ENCODE measurements at places on chromosomes 6 and 20.
A peak's percentile ranks its signal among the peaks of the same experiment; 100 is the strongest.

DNA sequence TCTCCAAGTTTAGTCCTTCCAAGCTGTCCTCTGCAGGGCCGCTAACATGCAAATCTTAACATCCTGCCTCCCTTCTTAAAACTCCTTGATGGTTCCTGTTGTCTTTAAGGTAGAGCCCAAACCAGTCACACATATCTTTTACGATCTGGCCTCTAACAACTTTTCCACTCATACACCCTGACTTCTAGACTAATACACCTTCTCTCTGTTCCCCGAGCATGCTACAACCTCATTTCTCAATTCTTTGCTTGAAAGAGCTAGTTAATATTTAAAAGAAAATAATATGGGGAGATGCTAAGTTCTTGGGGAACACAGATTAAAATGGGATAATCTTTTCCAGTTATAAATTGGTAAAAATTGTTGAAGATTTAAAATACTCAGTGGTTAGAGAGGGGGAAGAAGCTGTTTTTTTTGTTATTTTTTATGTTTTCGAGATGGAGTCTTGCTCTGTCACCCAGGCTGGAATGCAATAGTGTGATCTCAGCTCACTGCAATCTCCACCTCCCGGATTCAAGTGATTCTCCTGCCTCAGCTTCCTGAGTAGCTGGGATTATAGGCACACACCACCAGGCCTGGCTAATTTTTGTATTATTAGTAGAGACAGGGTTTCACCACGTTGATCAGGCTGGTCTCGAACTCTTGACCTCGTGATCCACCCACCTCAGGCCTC is 250.7 kb downstream of the MAFB start:
- DNase-seq, result no peak

- DNase-seq, result peak; percentile 40
These were observed 64.9 kb upstream of the BHLHE23 start for GRCh38 chr20:63071541-63072181.

DNA sequence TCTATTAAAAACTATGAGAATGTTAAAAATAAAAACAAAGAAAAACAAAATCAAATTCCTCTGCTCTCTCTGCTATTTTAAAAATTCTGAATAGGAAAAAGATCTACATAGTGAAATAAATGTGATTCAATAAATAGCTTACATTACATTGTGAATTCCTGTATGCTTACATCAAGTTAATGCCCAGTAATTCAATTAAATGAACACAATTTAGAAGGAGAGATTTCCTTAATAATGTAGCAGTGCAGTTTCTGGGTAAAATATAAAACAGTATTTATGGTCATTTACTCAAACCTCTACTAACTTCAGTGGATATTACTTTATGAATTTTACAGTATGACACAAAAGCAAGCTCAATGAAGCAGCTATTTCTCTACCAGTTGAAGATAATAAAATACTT is 594.6 kb downstream of the EYS start:
- DNase-seq, result no peak

- no peak for DNase-seq
These were observed 35.9 kb upstream of the RAB23 start for GRCh38 chr6:57257911-57258541.

DNA sequence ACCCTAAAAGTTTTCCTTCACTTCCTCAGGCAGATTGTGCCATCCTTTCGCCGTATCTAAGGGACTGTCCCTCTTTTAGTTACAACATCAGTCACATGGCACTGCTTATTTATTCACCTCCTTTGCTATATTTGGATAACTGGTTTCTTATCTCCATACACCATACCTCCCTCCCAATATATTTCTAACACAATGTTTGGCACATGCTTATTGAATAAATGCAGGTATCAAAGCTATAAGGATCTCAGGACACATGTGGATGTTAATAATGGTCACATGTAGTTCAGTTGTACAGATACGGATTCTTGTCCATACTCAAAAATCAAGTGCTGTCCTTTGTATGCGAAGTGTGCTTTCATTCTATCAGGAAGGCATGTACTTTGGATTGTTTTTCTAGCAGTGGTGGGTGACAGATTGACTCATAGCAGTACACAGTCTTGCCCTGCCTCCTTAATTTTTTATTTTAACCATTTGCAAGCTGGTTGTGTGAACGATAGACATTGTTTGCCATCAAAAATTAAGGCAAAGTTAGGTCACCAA is 407.1 kb upstream of the RUNX2 start:
- no peak for DNase-seq

- peak; percentile 32 for DNase-seq
These were observed 453 bp downstream of the KCNQ5 start for GRCh38 chr6:72622094-72622940.

DNA sequence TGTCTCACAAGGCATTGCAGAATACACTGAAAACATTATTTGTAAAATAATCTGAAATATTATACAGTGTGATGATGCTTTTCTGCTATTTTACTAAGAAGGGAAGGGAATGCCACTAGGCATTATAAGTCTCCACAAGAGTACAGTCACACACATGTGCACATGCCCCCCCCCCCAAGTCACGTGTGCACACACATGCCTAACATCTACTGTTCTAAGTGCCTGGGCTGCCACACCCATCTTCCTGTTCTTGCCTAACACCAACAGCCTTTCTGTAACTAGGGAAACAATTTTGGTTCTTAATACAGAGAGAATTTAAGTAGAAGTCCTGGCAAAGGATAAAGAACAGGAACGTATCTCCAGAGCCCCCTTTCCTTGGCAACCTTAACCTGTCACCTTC is 58.2 kb upstream of the BCLAF1 start:
- no peak for DNase-seq

- DNase-seq, result no peak
These were observed 87.8 kb upstream of the EPB41L1 start for GRCh38 chr20:36066777-36067176.

GRCh38 chr6:93644611-93645010 is 225.3 kb upstream of the EPHA7 start:
- DNase-seq, result no peak

DNA sequence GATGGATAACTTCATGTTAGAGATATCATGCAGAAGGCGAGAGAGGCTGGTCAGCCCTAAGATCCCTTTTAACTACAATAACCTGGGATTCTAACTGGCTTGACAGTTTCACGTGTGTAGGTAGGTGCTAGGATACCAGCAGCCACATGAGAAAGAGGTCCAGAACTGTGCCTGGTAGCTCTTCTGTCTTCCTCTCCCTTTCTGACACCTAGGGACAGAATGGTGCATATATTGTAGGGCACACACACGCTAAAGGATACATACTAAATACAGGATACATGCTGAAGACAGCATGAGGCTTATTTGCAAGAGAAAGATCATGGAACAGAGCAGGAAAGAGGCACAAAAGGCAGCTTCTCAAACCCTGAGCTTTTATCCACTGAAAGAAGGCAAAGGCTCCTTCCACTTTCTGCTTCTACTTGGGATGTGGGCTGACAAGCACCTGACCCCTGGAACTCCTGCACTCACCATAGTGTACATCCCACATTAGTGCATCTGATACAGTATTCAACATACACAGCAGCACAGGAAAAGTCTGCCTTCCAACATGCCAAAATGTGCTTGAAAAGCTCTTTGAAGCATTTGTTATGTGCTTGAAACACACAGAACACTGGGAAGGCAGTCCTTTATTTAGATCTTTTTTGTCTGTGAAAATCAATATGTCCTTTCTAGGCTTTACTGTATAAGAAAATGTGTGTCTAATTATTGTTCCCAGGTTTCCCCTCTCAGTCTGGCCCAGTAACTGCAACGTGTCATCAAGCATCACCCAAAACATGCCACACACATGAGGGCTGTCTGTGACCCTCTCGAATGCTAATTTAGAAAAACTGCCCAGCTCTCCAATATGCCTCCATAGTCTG is 3.2 kb downstream of the SLC22A23 start:
- DNase-seq, result no peak

DNA sequence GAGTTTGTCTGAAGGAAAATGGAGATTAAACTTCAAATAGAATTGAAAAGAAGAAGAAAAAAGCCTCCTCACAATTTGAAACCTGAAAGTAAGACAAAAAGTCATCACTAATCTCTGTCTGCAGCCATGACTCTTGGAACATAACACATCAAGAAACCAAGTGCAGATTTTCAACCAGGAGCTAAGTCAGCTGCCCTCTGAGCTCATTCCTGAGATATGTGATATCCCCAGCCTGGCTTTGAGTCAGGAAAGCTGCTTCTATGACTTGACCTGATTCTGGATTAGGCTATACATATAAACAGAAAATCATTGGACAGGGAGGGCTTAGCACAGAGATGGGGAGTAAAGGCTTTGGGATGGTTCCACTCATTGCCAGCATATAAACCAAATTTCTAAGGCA is 891.4 kb downstream of the TFAP2A start:
- DNase-seq, result no peak

- no peak for DNase-seq
These were observed 82.1 kb upstream of the COL21A1 start for GRCh38 chr6:56329271-56330050.

- no peak for DNase-seq
These were observed 14.8 kb upstream of the CD164 start for GRCh38 chr6:109397020-109397419.

- DNase-seq, result no peak
These were observed 127.4 kb upstream of the ARMC2 start for GRCh38 chr6:108720827-108721226.

- DNase-seq, result no peak
These were observed 143.5 kb upstream of the BMP2 start for GRCh38 chr20:6623989-6624388.

DNA sequence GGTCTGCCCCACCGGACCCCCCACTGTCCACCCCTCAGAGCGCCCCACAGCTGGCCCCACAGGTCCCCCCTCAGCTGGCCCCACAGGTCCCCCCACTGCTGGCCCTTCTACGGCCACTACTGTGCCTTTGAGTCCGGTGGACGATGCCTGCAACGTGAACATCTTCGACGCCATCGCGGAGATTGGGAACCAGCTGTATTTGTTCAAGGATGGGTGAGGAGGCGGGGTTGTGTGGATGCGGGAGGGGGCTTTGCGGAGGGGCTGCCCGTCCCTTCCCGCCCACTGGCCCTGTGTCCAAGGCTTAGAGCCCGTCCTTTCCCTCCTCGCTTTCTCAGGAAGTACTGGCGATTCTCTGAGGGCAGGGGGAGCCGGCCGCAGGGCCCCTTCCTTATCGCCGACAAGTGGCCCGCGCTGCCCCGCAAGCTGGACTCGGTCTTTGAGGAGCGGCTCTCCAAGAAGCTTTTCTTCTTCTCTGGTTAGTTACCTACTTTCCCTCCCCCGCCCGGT is 4.7 kb downstream of the MMP9 start:
- no peak for DNase-seq

DNA sequence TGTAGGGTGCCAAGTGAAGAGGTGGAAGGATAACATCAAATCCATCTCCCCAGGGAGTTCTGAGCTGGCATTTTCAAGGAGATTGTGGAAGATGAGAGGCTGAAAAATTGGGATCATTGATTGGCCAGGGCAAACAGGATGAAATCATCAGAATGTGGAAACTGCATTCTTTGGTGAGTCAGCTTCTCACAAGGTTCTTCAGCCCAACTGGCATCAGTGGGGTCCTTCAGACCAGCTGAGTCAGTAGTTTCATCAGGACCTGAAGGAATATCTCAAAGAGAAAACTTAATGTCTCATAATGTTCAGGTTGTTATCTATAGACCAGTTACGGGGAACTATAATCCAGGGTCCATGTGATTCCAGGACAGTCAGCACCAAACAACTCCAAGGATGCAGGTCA is 195.8 kb downstream of the HAO1 start:
- DNase-seq, result no peak

GRCh38 chr6:131231103-131231502 is 95.8 kb downstream of the AKAP7 start:
- no peak for DNase-seq

- no peak for DNase-seq
These were observed 503.6 kb downstream of the PTPRT start for GRCh38 chr20:42686057-42686456.

DNA sequence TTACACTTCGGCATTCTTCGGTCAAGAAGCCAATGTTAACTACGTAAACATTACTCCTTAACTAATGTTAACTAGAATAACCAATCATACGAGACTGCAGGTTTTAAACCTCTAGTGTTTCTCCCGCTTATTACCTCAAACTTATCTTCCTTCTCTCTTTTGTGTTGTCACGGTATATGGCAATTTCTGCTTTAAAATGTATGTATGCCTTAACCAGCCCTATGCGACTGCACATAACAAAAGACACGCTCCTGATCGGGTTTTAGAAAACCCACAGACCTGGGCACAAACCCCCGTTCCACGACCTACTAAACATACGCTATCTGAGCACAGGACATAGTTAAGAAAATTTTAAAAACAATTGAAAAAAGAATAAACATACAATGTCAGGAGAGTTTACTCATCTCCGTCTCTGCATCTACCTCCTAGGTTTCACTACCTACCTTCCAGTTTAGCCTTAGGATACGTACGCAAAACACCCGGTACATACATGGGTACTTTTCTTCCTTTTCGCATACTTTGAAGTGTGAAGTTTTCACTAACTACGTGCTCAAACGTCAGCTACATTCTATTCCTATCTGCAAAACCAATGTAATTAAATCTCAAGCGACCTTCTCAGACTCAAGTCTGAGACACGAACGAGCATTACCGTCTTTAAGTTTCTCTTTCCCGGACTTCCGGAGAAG is 1.1 kb downstream of the CD164 start:
- DNase-seq, result no peak

DNA sequence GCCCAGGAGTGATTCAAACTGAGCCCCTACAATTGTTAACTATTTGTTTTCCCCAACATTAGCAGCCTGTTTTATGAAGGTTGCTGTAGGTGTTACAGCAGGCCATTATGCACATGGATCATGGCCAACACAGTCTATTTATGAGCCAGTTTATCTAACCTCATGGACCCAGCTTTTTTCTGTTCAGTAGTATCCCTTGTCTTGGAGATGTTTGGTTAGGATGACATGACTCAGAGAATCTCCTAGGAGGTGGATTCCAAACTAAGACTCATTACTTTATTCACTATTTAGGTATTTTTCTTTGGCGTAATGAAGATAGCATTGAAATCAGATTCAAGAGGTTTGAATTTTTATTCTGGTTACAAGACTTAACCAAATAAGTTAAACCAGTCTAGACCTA is 62.8 kb upstream of the TFB1M start:
- DNase-seq, result no peak

GRCh38 chr6:36514554-36515456 is 32.5 kb downstream of the STK38 start:
- no peak for DNase-seq

GRCh38 chr6:170051229-170052172 is 239.4 kb downstream of the DLL1 start:
- DNase-seq, result no peak
